ENCODE measurements at places on chromosomes 2 and 18.

- DNase-seq, result peak; percentile 12
These were observed 35.8 kb upstream of the CACNB4 start for GRCh38 chr2:152134488-152135280.

GRCh38 chr18:8354304-8354703, 254.9 kb upstream of the RAB12 start:
- DNase-seq, result peak; percentile 77

- DNase-seq, result peak; percentile 99
These were observed 6.7 kb downstream of the TNFRSF11A start for GRCh38 chr18:62331581-62332356.

DNA sequence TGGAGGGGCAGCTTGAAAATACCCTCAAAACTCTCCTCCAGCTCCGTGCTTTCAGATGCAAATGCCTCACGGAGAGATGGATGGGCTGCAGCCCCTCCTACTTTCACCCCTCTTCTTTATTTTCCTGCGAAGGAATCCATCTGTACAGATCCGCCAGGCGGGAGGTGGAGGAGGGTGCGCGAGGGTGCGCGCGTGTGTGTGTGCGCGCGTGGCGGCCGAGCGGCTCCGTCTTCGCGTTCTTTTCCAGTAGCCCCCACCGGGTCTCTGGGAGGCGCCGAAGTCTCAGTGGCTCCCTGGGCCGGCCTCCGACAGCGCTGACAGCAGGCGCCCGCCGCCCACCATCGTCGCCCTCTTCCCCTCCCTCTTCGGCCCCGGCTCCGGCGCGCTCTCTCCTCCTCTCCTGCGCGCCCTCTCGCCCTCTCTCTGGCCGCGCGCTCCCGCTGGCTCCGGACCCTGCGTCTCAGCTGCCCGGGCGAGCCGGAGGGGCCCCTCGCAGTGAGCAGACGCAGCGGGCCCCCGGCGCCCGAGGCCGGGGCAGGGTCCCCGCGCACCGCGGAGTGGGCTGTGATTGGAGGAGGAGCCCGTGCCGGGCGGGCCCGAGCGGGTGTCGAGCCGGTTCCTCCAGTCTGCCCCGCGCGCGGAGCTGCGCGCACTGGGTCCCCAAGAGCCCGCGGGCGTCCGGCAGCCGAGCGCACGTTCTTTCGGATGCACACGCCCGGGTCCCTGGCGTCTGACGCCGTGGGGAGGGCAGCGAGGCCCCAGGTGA, at the start of gene CDH7:
CDH7 (plus strand) TSS at position 624 of the 766 bp plus-strand sequence. CDS start 11,831 bp downstream, outside the sequence.
- DNase-seq, result no peak

- no peak for DNase-seq
These were observed 27.2 kb upstream of the SATB2 start for GRCh38 chr2:199484927-199485326.

DNA sequence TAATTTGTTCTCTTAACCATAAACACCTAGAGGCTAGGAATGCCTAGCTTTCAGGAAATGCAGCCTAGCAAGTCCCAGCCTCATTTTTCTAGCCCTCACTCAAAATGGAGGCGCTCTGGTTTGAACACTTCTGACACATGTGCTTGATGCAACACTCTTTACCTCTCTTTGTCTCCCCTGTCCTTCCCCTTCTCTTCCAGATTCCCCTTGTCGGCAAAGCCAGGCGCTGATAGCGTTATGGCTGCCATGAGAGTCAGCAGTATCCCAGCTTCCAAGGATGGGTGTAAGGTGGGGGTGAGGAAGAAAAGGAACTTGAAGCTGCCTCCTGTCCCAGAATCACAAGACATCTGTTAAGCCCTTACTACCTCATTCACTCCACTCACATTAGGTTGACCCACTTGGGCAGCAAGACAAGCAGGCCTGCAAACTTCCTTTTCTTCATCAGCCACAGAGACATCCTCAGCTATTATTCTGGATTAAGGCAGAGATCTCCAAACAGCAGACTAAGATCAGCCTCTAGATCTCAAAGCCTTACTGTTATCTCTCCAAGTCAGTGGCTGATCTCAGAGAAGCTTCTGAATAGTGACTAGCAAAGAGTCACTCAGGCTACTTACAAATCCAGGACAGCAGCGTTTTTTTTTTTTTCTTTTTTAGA, 1.9 kb upstream of the ST3GAL5 start:
- no peak for DNase-seq

DNA sequence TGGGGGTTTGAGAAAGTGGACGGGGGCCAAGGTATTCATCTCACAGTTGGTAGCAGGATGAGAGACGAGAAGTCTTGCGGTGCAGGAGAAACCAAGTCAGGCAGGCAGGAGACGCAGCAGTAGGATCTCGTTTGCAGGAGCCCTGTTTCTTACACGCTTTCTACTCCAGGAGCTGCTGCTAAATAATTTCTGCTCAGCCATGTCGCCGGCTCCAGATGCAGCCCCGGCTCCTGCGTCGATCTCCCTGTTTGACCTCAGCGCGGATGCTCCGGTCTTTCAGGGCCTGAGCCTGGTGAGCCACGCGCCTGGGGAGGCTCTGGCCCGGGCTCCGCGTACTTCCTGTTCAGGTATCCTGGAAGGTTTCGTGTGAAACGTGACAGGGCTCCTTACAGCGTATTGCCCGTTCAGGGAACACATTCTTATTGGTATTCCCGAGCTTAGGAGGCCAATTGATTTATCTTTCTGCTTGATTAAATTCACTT, 494 bp downstream of the ANKZF1 start:
- DNase-seq, result no peak
